ENCODE measurements at places on chromosomes 2 and 18. TPM values are rescaled to one million over a fixed set of nuclear protein-coding genes. Genes with fewer than 3 reads are reported as not detected.

KCNIP3 gene
- total RNA-seq = 1.6 TPM

MYL1 gene
- not detected for total RNA-seq

PTCD3 gene
- 44.9 TPM for total RNA-seq

PAX3 gene
- total RNA-seq = not detected

SCYGR4 gene
- total RNA-seq = not detected

IL18RAP gene
- total RNA-seq = 0.45 TPM

Measured in left lobe of liver (tissue), 2 donors.